ENCODE measurements at places on chromosomes 1 and 21.

- no peak for DNase-seq
Measured at GRCh38 chr1:232795497-232796053, 9.6 kb upstream of the MAP10 start.

DNA sequence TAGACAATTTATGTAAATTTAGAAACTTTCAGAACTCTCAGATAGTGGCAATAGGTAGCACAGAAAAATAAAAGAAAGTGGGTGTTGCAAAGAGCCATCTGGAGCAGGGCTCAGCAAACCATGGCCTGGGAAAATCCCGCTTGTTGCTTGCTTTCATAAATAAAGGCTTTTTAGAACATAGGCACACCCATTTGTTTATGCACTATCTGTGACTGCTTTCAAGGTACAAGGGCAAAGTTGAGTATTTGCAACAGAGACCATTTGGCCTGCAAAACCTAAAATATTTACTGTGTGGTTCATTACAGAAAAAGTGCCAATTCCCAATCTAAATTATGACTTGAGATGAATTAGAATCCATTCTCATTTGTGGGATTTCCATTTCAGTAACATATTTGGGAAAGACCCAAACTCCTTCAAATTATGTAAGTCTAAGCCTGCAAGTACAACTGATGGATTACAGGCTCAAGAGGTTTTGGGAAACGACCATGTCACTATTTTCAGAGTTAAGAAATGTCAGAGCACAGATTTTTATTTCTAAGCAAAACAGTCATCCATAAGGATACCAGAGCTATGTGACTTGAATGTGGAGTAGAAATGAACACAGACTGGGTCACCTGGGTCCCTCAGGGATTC, 43.5 kb upstream of the DPT start:
- DNase-seq = no peak

DNA sequence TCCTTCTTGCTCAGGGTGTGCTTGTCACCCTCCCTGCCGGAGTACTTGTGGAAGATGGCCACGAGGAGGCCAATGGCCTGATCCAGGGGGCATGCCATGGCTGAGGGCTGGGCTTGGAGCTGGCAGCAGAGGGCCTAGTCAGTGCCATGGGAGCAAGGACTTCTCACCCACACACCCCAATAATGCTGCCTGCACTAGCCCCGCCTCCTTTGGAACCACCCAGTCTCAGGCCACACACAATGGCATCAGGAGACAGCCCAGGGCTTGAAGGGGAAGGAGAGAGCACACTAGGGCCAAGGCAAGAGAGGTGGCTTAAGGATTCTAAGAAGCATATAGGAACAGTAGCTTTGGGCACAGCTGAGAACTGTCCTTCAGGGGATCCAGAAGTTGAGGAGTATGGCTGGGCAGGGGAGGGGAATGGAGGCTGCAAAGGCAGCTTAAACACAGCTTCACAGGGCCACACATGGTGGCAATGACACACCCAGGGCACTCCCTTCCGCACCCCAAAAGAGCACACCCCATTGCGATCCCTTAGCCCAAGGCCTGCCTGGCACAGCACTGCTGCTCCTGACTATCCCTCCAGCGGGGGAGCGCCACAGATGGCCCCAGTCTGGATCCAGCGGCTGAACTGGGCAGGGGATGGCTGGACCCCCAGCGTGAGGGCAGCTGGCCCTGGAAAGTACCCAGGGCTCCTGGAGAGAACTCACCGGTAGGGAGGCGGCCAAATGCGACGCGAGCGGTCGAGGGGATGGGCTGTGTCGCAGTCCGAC, at the start of gene S100A6:
S100A6 (minus strand) TSS at position 750 of the 770 bp plus-strand sequence; CDS start at position 98, 652 bp downstream.
- no peak for DNase-seq

GRCh38 chr1:244301595-244302130, 150.0 kb downstream of the ADSS2 start:
- no peak for DNase-seq

DNA sequence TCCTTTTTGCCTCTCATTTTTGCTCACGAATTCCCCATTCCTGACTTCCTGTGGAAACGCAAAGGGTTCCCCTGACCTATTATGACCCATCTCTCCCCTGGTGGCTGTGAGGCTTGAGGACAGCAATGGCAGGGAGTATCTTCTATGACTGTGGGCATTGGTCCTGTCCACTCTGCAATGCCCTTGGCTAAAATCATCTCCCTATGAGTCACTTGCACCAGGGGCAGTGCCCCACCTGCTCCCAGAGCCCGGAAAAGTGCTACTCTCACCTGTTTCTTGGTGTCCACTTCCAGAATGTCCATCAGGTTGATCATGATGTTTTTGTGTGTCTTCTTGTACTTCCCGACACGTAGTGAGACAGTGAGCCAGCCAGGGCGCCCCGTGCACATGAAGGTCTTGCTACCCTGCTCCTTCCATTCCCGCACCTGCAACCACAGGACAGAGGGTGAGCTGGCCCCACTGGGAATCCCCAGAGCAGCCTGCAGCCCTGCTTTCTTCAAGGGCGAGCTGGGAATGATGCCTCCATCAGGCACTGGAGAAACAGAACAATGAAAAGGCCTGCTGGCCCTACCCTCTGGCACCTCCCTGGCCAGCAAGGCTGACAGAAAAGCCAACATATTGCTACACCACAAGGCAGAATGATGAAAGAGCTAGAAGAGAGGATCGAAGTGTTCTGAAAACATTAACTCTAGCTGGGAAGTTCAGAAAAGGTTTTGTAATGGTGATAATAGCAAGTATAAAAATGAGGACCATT, 3.5 kb downstream of the DHCR24 start:
- no peak for DNase-seq

- no peak for DNase-seq
Measured at GRCh38 chr1:46747683-46748288, 28.9 kb upstream of the EFCAB14 start.

DNA sequence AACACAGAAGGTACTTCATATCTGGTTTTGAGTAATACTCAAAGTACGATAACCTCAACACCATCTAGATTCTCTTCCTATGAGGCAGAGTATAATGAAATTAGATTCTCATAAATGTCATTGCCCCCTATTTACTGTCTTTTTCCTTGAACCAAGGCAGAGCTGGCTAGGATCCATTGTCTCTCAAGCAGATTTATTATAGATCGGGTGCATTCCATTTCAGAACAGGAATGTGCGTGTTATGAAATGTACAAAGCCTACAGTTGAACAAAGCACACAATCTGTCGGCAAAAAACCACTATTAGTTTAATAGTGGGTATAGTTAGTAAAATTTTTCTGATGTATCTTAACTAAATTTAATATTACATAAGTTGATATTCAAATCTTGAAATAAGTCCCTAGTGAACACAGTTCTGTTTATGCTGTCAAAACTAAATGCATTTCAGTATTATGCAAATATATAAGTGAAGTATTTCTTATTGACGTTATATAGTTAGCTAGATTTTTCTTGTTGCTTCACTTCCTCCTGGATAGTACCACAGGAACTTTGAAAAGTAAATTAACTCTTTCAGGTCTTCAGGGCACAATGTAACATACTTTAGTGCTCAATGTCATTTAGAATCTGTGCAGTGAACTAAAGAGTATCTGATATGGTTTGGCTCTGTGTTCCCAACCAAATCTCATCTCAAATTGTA, 92.1 kb downstream of the DDAH1 start:
- no peak for DNase-seq

GRCh38 chr1:151238467-151238739, 16.1 kb upstream of the PSMD4 start:
- no peak for DNase-seq

GRCh38 chr1:231630558-231631205, 4.1 kb downstream of the DISC1 start:
- DNase-seq = no peak

DNA sequence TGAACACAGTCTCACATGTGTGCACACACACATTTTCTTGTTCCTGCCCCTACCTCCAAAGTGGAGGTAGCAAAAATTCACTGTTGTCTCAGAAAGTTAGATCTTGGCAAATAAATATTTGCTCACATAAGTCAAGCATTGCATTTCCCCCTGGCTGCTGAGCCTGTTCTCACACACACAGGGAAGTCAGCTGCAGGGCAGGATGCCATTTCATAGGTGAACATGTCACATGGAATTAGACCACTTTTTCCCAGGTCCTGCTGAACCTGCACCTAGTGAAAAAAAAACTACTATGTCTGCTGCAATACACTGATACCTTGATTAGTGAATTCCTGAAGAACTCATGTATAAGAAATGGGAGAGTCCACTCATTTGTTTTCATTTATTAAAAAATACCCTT, 5.3 kb upstream of the CD55 start:
- DNase-seq = no peak

DNA sequence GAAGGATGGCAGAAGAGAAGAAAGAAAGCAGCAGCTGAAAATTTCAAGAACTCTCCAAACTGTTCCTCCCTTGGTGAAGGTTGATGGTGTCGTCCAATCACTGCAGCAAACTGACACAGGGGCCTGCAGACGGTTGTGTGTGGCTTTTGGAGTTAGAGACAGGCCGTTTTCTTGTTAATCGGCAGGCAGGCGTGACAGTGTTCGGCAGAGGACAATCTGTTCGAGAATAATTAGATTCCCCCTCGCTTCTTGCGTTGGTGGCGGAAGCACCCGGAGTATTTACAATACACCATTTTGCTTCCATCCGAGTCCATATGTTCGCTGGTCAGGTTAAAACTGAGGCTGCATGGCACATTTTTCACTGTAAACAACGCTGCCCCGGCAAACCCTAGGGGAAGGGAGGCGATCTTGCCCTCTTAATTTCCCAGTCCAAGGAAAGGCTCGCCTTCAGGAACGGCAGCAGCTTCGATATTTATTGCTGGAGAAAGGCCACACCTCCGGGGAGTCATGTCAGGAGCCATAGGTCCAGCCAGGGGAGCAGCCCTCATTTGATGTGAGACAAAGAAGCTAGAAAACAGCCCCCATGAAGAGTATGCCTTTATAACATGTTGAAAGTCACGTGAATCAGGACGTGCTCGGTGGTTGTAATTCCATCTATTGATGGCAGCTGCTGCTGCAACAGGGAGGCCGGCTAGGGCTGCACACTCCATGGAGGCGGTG, 360.1 kb downstream of the SMYD3 start:
- no peak for DNase-seq

GRCh38 chr1:116177861-116178260, 66.7 kb downstream of the MAB21L3 start:
- DNase-seq = no peak

DNA sequence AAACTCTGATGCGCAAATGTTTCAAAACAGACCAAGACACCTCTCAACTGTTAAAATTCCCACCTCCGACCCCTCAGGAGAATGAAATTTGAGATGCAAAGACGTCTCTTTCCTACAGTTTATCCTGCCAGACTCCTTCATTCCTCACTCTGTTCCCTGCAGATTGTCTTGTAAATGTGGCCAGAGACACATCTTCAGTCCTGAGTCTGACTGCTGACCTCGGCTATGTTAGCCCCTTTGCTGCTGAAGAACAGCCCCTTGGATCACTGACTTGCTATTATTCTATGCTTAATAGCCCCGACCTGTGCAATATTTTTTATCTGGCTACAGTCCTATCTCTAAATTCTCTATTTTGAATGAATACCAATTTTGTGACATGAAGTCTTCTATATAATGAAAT, 16.6 kb upstream of the ESRRG start:
- no peak for DNase-seq

All from posterior cingulate gyrus (tissue), 11 donors.